ENCODE measurements at places on chromosomes 6 and 20. TPM values are rescaled to one million over a fixed set of nuclear protein-coding genes. Genes with fewer than 3 reads are reported as not detected.

GRCh38 chr6:29593199-29593855, 8.4 kb downstream of the OR2H2 start:
- DNase-seq: no peak

Gene PI3
- not detected for total RNA-seq

GRCh38 chr6:151959086-151959485, 151.6 kb downstream of the ESR1 start:
- no peak for DNase-seq

- no peak for DNase-seq
Observed at GRCh38 chr6:118902726-118903125, 8.8 kb downstream of the ASF1A start.

GRCh38 chr6:156379392-156380289, 397.5 kb upstream of the ARID1B start:
- no peak for DNase-seq

Data from Daoy (cell line).